ENCODE measurements at places on chromosomes 1 and 21. TPM values are rescaled to one million over a fixed set of nuclear protein-coding genes. Genes with fewer than 3 reads are reported as not detected.

The MFSD2A gene
- 12.9 TPM for total RNA-seq

The EVA1B gene
- total RNA-seq: 41.5 TPM

The ZNF697 gene
- total RNA-seq: 14.2 TPM

The OR2T2 gene
- not detected for total RNA-seq

The PFDN2 gene
- total RNA-seq: 92.6 TPM

The CNST gene
- total RNA-seq: 17.5 TPM

The NMNAT2 gene
- total RNA-seq: 8.8 TPM

The PTGS2 gene
- 0.20 TPM for total RNA-seq

The NDUFS2 gene
- 108 TPM for total RNA-seq

The CDC42BPA gene
- 25.2 TPM for total RNA-seq

The ST6GALNAC3 gene
- 11.9 TPM for total RNA-seq

The TFF3 gene
- total RNA-seq: 2.9 TPM

The RNU1-3 gene
- total RNA-seq: 1,267 TPM

The HPCA gene
- total RNA-seq: 1.9 TPM

The NPHS2 gene
- not detected for total RNA-seq

The CR1L gene
- total RNA-seq: 12.5 TPM

The KRTAP19-8 gene
- total RNA-seq: not detected

The VWA5B1 gene
- 1.4 TPM for total RNA-seq

The CTSS gene
- total RNA-seq: 0.71 TPM

The SOX13 gene
- total RNA-seq: 139 TPM

The SLC50A1 gene
- total RNA-seq: 39.0 TPM

The SLC1A7 gene
- 0.07 TPM for total RNA-seq

The PPIAL4G gene
- total RNA-seq: not detected

The EFNA1 gene
- total RNA-seq: 6.5 TPM

The HSF2BP gene
- total RNA-seq: 1.1 TPM

The PIGR gene
- total RNA-seq: 2.2 TPM

The HMGCS2 gene
- 0.69 TPM for total RNA-seq

The PTPN7 gene
- total RNA-seq: 0.98 TPM

The SH2D2A gene
- 6.9 TPM for total RNA-seq

Data from WTC11 (cell line).